ENCODE measurements at places on chromosomes 13 and 19. TPM values are rescaled to one million over a fixed set of nuclear protein-coding genes. Genes with fewer than 3 reads are reported as not detected.
A peak's percentile ranks its signal among the peaks of the same experiment; 100 is the strongest.

- no peak overlapping the region for H3K27ac ChIP-seq
- DNase-seq: no peak
- H3K4me3 ChIP-seq: no peak overlapping the region
- H3K4me1 ChIP-seq: no peaks in the 10 kb centered on the region
- H3K27me3 ChIP-seq: no peaks in the 10 kb centered on the region
Observed at GRCh38 chr13:75357576-75358289, 124.2 kb downstream of the TBC1D4 start.

The IZUMO2 gene
- total RNA-seq: not detected

- no peak for DNase-seq
- no peaks in the 10 kb centered on the region for H3K27me3 ChIP-seq
Observed at GRCh38 chr13:109627649-109628048, 158.7 kb downstream of the IRS2 start.

DNA sequence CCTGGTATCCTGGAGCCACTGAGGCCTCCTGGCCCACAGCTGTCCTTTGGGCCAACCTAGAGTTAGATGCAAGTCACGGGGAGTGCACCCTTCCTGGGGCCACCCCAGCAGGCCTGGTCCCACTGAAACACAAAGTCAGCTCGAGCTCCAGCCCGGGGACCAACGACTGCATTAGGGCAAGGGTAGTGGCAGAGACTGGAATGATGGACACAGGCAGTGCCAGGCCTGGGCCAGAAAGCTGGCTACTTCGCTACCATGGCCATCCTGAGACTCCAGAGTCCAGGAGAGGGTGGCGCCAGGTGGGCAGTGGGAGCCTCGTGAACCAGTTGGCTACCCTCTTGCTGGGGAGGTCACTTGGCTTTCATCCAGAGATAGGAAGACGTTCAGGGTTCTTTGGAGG lies 22.2 kb upstream of the RNF17 start:
- H3K4me3 ChIP-seq: no peak overlapping the region
- no peak for DNase-seq
- H3K27ac ChIP-seq: no peak overlapping the region
- peaks cover 7% of the 10 kb centered on the region for H3K4me1 ChIP-seq
- no peaks in the 10 kb centered on the region for H3K27me3 ChIP-seq

DNA sequence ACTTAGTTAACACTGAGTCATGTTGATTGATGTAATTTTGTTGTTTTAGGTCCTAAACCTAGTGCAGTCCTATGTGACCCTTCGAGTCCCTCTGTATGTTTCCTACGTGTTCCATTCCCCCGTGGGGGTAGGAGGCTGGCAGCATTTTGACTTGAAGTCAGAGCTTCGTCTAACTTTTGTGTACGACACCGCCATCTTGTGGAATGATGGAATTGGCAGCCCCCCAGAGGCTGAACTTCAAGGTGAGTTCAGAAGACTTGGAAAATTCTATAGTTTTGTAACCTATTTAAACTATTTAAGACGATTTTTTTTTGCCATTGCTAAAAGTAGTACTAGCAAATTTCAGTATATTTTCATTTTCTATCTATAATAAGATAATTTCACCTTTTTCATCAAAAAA lies 117.9 kb downstream of the STOML3 start:
- no peak overlapping the region for H3K4me3 ChIP-seq
- DNase-seq: peak; percentile 35
- H3K4me1 ChIP-seq: no peaks in the 10 kb centered on the region
- no peaks in the 10 kb centered on the region for H3K27me3 ChIP-seq
- no peaks in the 10 kb centered on the region for H3K36me3 ChIP-seq
- no peak overlapping the region for H3K27ac ChIP-seq

DNA sequence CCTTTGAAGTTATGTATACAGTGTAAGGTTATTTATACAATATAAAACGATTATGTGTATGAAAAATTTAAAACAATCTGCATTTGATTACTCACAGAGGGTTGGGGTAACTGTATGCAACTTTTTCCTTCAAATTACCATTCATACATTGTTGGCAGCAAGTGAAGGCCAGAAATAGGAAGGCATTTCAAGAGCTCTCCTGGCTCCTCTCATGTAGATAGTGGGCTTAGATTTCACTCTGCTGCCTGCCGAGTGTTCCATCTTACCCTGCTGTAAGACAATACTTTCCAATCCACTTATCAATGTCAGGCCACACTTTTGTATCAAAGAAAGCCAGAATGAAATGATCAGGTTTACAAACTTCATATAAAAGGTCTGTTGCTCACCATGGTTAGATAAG lies 245.2 kb downstream of the DNAJC15 start:
- no peak overlapping the region for H3K27ac ChIP-seq
- H3K4me3 ChIP-seq: no peak overlapping the region
- H3K4me1 ChIP-seq: peaks cover 6% of the 10 kb centered on the region
- no peaks in the 10 kb centered on the region for H3K27me3 ChIP-seq
- no peaks in the 10 kb centered on the region for H3K36me3 ChIP-seq

The UBE2L5 gene
- total RNA-seq: not detected

The NLRP11 gene
- total RNA-seq: not detected

DNA sequence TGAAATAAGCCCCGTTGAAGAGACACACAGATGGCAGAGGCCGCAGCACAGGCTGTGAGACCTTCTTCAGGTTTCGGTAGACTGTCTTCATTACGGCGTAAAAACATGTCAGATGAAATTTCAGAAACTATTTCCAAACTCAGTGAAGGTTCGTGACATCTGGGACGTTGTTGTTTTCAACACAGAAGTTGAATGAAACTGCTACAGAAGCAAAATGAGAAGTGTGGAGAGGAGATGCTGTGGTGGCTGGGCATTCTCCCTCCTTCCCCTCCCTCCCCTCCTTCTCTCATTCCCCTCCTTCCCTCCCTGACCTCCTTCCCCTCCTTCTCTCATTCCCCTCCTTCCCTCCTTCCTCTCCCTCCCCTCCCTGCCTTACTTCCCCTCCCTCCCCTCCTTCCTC lies 113.6 kb downstream of the ATP11A start:
- no peaks in the 10 kb centered on the region for H3K27me3 ChIP-seq
- no peak for DNase-seq
- no peak overlapping the region for H3K27ac ChIP-seq

GRCh38 chr13:114099191-114099590 lies 33.2 kb downstream of the RASA3 start:
- DNase-seq: peak; percentile 62
- no peak overlapping the region for H3K27ac ChIP-seq
- H3K36me3 ChIP-seq: no peaks in the 10 kb centered on the region
- H3K4me1 ChIP-seq: peaks cover 41% of the 10 kb centered on the region
- H3K27me3 ChIP-seq: no peaks in the 10 kb centered on the region

The RUBCNL gene
- total RNA-seq: 3.5 TPM

DNA sequence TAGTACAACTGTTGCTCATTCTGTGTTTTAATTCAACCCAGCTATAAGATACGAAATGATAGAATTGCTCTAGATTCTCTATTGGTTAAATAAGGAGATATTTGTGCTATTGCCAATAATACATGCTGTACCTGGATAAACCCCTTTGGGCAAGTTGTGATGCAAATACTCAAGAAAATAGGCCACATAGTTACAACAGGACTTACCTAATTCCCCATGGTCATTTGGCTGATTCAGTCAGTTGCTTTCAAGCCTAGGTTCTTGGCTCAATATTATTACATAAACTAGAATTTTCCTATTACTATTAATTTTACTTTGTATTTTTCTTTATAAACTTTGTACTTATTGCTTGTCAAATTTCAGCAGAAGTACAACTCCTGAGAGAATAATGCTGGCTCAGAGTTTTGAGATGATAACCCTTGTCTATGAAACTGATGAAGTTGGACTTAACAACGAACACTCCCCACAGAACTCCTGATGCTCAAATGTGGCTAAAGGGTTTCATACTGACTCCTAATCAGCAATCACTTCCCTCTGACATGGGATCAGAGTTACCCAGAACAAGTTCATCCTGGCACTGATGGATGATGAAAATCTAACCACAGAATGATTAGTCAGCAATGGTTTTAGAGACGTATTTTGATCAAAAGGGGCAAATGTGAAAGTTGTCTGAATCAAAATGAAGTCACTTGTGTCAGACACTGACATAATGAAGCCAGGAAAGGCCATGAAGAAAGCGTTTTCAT lies 221.1 kb downstream of the ITGBL1 start:
- no peak overlapping the region for H3K27ac ChIP-seq
- no peaks in the 10 kb centered on the region for H3K4me1 ChIP-seq
- no peak for DNase-seq
- no peaks in the 10 kb centered on the region for H3K36me3 ChIP-seq
- no peak overlapping the region for H3K4me3 ChIP-seq
- H3K27me3 ChIP-seq: no peaks in the 10 kb centered on the region

The KCTD12 gene
- total RNA-seq: 61.5 TPM

GRCh38 chr19:16369306-16369663 lies 44.7 kb downstream of the KLF2 start:
- H3K27me3 ChIP-seq: no peaks in the 10 kb centered on the region
- no peak overlapping the region for H3K27ac ChIP-seq
- H3K4me1 ChIP-seq: peaks cover 57% of the 10 kb centered on the region
- no peak overlapping the region for H3K4me3 ChIP-seq
- no peaks in the 10 kb centered on the region for H3K36me3 ChIP-seq

DNA sequence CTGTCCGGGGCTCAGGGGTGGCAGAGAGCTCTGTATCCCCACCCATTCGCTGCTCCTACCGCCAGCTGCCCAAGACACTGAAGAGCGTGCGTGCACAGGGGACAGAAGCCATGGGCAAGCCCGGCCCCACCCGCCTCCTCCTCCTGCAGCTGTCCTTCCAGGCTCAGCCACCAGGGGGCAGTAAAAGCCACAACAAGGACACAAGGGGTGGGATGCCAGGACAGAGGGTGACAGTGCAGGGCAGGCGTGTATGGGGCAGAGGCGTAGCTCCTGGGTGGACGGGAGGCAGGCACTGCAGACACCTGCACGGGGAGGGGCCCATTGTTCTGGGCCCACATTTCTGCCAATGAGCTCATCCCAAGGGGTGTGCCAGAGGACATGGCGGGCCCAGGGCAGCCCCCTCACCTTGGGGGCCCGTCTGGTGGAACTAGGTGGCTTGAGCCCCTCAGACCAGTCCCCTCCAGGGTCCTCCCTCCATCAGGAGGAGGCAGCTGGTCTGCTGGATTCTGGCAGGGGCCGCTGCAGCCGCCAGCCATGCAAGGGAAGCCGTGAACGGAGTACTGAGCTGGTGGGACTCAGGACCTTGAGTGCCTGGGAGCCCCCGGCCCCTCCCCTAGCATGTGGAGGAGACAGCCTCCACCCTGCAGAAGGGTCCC lies 61.2 kb downstream of the MLLT1 start:
- H3K27me3 ChIP-seq: no peaks in the 10 kb centered on the region
- peaks cover 64% of the 10 kb centered on the region for H3K36me3 ChIP-seq
- DNase-seq: peak; percentile 86

DNA sequence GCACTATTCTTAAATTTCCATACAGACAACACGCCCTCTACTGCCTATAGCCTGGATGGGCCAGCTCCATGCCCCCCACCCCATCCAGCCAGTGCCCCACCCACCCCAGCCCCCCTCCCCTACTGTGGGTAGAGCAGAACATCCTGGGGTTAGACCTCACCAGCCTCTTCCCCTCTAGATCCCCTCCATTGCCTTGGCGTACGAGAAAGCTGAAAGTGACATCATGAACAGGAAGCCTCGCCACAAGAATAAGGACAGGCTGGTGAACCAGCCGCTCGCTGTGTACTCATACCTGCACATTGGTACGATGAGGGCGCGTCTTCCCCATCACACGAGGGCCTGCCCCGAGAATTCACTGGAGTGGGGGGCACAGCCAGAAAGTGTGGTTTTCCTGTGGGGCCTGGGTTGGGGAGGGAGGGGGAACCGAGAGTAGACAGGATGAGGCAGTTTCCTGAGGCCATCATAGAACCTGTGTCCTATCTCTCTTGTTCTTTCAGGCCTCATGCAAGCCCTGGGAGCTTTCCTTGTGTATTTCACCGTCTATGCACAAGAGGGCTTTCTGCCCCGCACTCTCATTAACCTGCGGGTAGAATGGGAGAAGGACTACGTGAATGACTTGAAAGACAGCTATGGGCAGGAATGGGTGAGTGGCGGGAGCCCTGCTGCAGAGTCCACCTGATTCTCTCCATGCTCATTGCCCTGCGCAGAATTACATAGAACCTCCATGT lies 29.1 kb downstream of the ATP12A start:
- no peaks in the 10 kb centered on the region for H3K36me3 ChIP-seq
- H3K27me3 ChIP-seq: no peaks in the 10 kb centered on the region
- DNase-seq: no peak
- no peaks in the 10 kb centered on the region for H3K4me1 ChIP-seq
- no peak overlapping the region for H3K4me3 ChIP-seq

GRCh38 chr13:114319441-114319913 lies 5.2 kb downstream of the CHAMP1 start:
- H3K27me3 ChIP-seq: no peaks in the 10 kb centered on the region
- H3K27ac ChIP-seq: no peak overlapping the region
- peaks cover 32% of the 10 kb centered on the region for H3K4me1 ChIP-seq
- DNase-seq: no peak
- H3K4me3 ChIP-seq: no peak overlapping the region

The MTUS2 gene
- total RNA-seq: 1.6 TPM

DNA sequence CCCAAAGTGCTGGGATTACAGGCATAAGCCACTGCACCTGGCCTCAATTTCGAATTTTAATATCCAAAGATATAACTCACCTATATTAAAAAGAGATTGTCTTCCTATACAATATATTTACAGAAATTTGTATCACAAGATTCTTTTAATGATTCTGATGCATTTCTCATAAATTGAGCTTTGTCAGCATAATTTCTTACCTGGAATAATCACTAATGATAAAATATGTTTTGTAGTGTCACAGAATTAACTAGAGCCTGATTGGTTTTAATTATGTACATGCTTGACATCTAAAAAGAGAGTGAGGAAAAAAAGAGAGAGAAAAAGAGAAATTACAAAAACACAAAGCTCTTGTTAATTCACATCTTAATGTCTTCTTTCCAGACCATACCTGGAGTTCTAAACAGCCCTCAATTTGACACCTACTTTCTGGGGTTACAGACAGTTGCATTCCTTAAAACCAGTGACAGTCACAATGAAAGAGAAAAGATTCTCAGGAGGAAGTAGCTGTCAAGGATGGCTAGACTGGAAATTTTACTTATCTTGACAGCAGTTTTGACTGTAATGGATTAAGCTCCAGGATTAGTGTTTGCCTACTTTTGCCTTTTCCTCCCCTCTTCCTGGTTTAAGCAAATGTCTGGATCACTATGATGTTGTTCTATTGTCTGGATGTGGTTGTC lies 214.4 kb downstream of the SPRY2 start:
- H3K27me3 ChIP-seq: no peaks in the 10 kb centered on the region
- peaks cover 7% of the 10 kb centered on the region for H3K4me1 ChIP-seq
- H3K4me3 ChIP-seq: no peak overlapping the region
- DNase-seq: no peak

GRCh38 chr13:108987944-108988343 lies 358.5 kb downstream of the MYO16 start:
- H3K36me3 ChIP-seq: no peaks in the 10 kb centered on the region
- no peak overlapping the region for H3K27ac ChIP-seq
- no peaks in the 10 kb centered on the region for H3K27me3 ChIP-seq
- DNase-seq: no peak
- no peaks in the 10 kb centered on the region for H3K4me1 ChIP-seq

- H3K4me1 ChIP-seq: no peaks in the 10 kb centered on the region
- no peak for DNase-seq
- no peak overlapping the region for H3K4me3 ChIP-seq
- no peak overlapping the region for H3K27ac ChIP-seq
- peaks cover 28% of the 10 kb centered on the region for H3K36me3 ChIP-seq
Observed at GRCh38 chr19:32661318-32661717, 13.7 kb downstream of the ANKRD27 start.

All from upper lobe of left lung (tissue), 6 donors.